ENCODE measurements at places on chromosomes 2 and 18. TPM values are rescaled to one million over a fixed set of nuclear protein-coding genes. Genes with fewer than 3 reads are reported as not detected.

The CPLX4 gene
- total RNA-seq, result not detected

The TNFRSF11A gene
- total RNA-seq, result 0.63 TPM

The SRD5A2 gene
- total RNA-seq, result not detected

The SPEG gene
- 24.7 TPM for total RNA-seq

The CCDC121 gene
- total RNA-seq, result 4.1 TPM

The LOXL3 gene
- 19.4 TPM for total RNA-seq

The ARMC9 gene
- total RNA-seq, result 34.1 TPM

The LBH gene
- 61.7 TPM for total RNA-seq

The NEU4 gene
- 0.63 TPM for total RNA-seq

The UGT1A4 gene
- not detected for total RNA-seq

The CLASP1 gene
- 321 TPM for total RNA-seq

The HAAO gene
- 1.3 TPM for total RNA-seq

The RUFY4 gene
- not detected for total RNA-seq

The MAPRE2 gene
- 147 TPM for total RNA-seq

The RGPD4 gene
- not detected for total RNA-seq

The SLC9A2 gene
- total RNA-seq, result 0.63 TPM

The ARHGEF33 gene
- 6.9 TPM for total RNA-seq

The KCNK3 gene
- total RNA-seq, result 5.0 TPM

The CD226 gene
- 1.3 TPM for total RNA-seq

The NLRC4 gene
- total RNA-seq, result 0.31 TPM

The SMC6 gene
- total RNA-seq, result 43.8 TPM

Data from parietal lobe (tissue), 2 donors.